ENCODE measurements at places on chromosomes 2 and 18.

DNA sequence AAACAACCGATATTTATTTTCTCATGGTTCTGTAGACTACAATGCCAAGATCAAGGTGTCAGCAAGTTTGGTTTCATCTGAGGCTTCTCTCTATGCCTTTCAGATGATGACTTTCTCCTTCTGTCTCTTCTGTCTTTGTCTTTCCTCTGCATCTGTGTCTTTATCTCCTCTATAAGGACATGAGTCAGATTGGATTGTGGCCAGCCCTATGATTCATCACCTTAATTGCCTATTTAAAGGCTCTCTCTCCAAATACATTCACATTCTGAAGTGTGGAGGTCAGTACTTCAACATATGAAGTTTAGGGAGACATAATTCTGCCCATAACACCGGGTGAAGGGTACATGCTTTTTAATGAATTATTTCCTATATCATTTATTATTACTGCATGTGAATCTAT is 71.2 kb upstream of the CNTNAP5 start:
- DNase-seq, result no peak

DNA sequence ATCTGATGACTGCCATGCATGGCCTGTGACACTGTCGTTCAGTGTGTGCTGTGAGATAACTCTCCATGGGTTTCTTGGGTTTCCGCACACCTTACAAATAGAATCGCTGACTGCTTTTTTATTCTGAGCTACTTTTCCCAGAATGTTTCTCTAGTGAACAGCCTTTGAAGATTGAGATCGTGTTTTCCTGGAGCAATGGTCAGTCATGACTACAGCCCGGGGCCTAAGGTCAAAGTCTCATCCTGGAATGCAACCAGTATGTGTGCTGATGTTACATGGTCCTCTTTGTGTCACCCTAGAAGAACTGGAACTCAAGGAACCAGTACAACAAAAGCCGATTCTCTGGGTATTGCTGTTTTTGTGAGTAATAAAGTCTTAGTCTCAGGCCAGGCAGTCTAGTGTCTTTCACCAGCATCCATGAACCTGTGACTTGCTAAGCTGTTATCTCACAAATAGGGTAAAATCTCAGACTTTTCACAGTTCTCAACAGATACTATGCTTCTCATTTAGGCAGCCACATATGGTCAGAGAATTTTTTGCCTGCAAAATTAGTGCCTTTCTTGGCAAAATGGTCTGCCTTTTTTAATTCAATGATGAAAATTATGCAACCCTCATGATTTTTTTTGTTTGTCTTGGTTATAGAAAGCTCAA is 124.9 kb upstream of the PIEZO2 start:
- DNase-seq, result no peak

DNA sequence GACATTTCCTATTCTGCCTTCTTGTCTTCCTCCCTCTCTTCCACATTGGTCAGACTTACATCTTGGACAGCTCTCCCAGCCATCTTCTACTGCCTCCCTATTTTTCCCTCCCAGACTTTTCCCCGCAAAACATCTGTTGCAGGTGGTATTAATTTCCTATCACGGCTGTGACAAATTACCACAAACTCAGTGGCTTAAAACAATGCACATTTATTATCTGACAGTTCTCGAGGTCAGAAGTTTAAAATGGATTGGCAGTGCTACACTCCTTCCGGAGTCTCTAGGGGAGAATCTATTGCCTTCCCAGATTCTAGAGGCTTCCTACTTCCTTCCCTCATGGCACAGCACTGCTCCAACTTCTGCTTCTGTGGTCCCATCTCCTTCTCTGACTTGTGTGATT is 33.3 kb downstream of the STRADB start:
- no peak for DNase-seq

GRCh38 chr18:78770823-78771139 is 208.8 kb upstream of the SALL3 start:
- no peak for DNase-seq

DNA sequence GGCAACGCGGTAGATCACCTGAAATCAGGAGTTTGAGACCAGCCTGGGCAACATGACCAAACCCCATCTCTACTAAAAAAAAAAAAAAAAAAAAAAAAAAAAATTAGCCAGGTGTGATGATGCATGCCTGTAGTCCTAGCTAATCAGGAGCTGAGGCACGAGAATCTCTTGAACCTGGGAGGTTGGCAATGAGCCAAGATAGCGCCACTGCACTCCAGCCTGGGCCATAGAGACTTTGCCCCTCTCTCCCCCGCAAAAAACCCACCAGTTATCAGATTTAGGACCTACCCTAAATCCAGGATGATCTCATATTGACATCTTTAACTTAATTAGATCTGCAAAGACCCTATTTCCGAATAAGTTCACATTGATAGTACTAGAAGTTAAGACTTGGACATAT is 29.2 kb upstream of the LDAH start:
- no peak for DNase-seq

- no peak for DNase-seq
These were observed 14.6 kb upstream of the NT5DC4 start for GRCh38 chr2:112706170-112706664.

DNA sequence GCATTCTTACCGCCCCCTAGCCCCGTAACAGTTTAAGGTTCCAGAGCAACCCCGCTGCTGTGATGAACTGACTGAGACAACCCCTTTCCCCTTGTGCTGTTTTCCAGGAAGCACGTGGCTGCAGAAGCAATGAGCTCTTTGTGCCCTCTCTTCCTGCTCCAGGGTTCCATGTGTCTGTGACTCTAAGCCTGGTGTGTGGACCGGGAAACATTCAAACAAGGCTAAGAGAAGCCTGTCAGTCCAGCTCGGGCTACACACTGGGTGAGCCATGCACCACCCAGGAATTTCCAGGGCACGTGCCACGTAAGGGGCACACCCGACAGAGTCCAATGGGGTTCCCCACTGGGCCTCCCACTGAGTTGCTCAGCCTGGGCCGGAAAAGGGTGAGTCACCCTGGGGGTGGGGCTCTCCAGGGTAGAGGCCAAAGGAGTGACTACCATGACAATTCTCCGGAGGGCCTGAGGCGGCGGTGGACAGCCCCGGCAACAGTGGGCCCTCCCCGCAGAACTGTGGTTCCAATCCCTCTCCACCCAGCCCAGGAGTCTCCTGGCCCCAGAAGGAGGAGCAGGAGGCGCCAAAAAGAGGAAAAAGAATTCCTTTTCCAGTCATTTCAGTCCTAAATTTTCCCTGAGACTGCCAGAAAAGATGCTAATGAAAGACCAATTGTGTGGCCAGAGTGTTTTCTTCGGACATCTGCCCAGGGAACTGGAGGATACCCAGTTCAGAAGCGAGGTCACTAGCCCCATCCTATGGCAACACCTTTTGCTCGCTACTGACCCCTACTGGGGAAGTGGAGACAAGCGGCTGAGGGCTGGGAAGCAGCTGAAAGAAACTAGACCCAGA is 157.8 kb upstream of the SLC1A4 start:
- DNase-seq, result peak; percentile 84

GRCh38 chr2:10169053-10169578 is 46.6 kb downstream of the RRM2 start:
- DNase-seq, result no peak

DNA sequence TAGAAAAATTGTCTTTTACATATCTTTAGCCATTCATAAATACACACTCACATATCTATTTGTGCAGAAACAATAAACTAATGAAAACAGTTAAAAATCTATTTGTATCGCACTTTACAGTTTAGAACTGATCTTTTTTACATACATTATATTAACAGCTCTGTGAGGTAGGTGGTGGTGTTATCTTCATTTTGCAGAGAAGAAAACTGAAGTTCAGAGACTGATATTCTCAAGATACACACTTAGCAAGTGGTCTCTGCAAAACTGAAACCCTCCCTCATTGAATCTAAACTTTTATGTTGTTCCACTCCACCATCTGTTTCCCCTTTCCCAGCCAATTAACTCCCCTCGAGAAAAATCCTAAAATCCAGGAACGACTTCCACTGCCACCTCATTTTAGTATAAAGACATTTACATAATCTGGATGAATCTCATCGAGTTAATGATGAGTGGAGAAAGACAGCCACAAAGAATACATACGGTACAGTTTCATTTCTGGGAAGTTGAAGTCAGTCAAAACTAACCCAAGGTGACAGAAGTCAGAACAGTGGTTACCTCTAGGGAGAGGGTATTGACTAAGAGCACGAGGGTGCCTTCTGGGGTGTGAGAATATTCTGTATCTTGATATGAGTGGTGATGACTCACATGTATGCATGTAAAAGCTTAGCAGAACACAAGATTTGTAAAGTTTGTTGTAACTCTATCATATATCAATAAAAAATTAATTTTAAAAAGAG is 524.2 kb upstream of the TCF4 start:
- DNase-seq, result no peak

- no peak for DNase-seq
These were observed 50.7 kb upstream of the ACAA2 start for GRCh38 chr18:49863769-49864621.

DNA sequence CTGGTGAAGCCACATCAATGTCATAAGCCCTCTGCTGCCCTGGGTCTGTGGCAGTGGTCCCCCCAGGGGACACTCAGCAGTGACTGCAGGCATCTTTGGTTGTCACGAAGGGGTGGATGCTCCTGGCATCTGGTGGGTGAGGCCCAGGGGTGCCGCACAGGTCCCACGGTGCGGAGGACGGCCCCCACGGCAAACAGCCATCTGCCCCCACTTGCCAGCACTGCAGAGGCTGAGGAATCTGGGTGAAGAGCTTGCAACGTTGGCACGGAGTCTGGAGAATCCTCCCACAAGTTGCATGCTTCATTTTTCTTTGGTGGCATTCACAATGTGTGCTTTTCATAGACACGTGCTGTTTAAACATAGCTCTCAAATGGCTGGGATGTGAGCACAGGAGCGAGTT is 105.1 kb upstream of the PXDN start:
- DNase-seq, result peak; percentile 78

DNA sequence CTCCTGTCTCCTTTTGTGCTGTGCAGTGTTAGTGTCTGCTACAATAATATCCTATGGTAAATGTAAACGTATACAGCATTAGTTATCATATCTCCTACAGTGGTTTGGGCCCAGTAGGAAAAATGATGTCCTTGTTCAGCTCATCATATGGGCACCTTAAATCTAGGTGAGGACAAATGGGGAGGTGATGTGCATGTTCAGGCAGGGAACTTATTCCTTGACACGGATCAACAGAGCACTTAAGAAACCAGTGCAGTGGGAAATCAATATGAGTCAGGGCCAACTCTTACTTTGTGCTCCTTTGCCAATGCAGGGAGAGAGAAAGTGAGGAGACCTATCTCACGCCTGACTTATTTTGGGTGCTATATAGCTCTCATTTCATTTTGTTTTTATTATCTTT is 76.4 kb downstream of the KLHL14 start:
- DNase-seq, result no peak

DNA sequence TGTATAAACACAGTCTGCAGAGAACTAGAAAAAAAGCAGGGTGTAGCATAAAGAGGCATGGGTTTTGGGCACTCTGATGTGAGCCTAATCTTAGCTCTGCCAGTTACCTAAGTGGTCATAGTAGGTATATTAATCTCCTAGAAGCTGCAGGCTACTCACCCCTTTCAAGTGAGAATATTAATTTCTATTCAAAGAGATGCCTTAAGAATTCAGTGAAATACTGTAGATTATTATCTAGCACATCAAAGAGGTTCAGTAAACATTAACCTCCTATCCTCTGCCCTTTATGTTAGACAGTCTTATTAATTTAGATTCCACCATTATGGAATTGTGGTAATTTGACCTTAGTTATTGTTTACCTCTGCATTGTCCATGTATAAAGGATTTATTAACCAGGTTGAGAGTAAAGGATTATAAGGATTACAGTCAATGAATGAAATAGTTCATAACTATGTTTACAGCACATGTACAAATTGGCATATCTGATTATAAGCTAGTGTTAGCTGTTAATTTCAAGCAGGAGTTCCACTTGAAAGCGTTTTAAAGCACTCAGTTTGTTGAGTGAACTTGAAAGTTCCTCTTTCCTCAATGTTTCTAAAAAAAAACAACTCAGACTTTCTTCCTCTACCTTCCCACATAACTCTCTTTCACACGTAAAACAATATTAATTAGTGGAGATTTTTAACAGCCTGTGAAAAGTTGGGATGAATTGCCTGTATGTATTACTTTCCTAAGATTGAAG is 150.6 kb upstream of the EPC2 start:
- no peak for DNase-seq

GRCh38 chr2:193103064-193103463 is 908.3 kb upstream of the TMEFF2 start:
- DNase-seq, result no peak

GRCh38 chr2:53848062-53848461 is 11.7 kb downstream of the GPR75 start:
- no peak for DNase-seq

- DNase-seq, result no peak
These were observed 160.4 kb upstream of the FOSL2 start for GRCh38 chr2:28232295-28232694.

GRCh38 chr18:70142001-70142400 is 63.5 kb downstream of the RTTN start:
- DNase-seq, result no peak

GRCh38 chr2:220994846-220995245 is 577.3 kb downstream of the EPHA4 start:
- no peak for DNase-seq

DNA sequence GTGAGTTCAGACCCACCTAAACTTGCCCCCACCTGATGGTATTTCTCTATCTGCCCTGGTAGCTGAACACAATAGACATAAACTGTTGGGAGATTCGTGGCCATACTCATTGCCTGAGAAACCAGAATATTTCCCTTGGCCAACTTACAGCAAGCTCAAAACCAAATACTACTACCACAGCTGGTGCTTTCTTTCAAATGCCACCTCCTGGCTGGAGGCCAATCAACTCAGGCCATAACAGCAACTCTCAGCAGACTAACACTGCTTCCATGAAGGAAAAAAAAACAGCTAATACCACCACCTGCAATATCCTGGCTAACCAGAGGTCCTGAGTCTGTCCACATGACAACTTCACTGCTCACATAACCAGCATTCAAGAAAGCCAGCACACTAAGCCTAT is 373.1 kb downstream of the CMPK2 start:
- no peak for DNase-seq

GRCh38 chr2:212970132-212970531 is 181.3 kb downstream of the IKZF2 start:
- peak; percentile 10 for DNase-seq

- DNase-seq, result no peak
These were observed 28.3 kb downstream of the CYBRD1 start for GRCh38 chr2:171550613-171551012.

DNA sequence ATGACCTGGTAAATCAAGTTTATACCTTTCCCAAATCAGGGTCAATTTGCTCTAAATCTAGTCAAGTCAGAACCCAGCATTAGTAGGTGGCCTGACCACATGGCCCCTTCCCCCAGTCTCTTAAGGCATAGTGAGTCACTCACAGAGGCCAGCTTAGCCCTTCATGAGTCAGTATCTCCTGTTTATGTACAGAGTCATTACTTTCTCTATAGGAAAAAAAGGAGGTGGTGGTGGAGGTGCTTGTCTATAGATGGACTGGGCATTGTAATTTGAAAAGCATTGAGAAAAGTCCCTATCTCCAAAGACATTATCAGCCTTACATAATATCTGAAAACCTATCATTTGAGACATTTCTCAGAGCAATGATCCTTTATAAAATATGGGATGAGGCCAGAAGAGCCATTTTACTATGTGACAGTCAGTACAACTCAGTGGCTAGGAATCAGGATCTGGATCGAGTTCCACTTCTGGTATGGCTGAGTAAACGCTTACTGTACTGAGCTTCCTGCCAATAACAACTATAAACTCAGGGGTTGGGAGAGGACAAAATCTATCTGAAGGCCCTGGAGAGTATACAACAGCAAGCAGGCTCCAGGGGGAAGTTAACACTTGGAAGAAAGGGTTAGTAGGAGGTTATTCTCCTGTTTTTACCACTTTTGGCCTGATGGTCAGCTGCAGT is 22.5 kb upstream of the SIGLEC15 start:
- DNase-seq, result no peak

- no peak for DNase-seq
These were observed 321.7 kb upstream of the ZC3H15 start for GRCh38 chr2:186164325-186164724.
